ENCODE measurements at places on chromosomes 4 and X.

DNA sequence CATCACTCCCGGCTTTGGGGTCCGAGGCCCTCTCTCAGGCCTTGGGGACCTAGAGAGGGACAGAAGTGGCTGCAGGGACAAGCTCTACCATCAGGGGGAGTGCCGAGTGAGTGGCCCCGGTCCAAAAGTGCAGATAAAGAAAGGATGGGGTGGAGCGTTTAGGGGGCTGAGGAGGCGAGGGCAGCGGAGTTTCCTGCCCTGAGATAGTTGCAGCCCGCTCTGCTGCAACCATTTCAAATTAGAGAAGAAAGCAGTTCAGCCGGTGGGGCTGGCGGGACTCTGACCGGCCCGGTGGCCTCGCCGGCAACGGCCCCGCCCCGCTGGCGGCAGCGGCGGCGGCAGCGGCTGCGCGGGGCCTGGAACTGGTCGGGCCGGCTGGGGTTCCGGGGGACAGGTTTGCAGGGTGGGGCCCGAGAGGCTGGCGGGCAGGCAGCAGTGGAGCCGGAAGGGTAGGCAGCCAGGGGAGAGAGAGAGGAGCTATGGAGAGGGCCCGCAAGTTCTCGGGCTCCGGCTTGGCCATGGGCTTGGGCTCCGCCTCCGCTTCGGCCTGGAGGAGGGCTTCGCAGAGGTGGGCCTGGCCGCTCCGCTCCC is 7.6 kb downstream of the DLG3 start:
- peak; percentile 43 for DNase-seq

DNA sequence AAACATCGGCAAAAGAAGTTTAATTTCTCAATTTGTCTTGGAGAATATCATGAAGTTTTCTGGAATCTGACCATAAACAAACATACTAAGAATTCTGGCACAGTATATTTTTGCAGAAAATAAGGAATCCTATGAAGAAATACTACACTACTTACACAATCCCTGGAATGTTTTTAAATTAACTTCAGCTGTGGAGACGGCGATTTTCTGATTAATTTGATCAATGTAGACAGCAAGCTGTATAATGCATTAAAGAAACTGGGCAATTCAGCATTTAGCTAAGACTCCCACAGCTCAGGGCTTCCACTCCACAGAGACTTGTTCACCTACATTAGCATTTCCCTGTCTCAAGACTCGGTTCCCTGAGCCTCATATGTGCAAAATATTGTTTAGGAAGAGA is 12.2 kb downstream of the EGFL6 start:
- peak; percentile 73 for DNase-seq

GRCh38 chr4:156515295-156515694 is 456.3 kb downstream of the PDGFC start:
- no peak for DNase-seq

- DNase-seq = no peak
These were observed 18.5 kb downstream of the TBC1D14 start for GRCh38 chr4:6928081-6928480.

GRCh38 chrX:139213241-139213709 is 317.3 kb upstream of the F9 start:
- no peak for DNase-seq

DNA sequence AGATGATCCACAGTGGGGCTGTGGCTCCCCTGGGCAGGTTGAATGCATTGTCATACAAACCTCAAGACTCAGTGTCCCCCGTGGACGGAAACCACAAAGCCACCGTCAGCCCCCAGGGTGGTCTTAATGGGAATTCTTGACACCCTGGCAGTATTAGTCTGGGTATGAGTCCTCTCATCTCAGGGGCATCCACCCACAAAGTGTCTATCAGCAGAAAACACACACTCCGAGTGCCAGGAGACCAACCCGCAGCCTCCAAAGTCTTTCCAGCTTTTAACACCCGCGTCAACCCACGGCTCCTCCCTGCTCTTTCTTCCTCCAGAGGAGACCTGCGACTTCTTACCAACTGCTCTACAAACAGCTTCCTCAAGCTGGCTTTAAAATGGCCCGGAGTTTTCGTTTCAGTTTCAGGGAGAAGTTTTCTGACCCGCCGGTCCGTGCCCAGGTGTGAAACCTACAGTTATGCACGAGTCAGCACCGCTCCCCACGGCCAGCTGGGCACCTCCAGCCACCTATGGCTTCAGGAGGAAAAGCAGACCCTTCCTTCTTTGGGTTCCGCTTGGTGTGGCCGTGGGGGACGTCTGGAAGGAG is 14.4 kb upstream of the ASMTL start:
- DNase-seq = no peak

DNA sequence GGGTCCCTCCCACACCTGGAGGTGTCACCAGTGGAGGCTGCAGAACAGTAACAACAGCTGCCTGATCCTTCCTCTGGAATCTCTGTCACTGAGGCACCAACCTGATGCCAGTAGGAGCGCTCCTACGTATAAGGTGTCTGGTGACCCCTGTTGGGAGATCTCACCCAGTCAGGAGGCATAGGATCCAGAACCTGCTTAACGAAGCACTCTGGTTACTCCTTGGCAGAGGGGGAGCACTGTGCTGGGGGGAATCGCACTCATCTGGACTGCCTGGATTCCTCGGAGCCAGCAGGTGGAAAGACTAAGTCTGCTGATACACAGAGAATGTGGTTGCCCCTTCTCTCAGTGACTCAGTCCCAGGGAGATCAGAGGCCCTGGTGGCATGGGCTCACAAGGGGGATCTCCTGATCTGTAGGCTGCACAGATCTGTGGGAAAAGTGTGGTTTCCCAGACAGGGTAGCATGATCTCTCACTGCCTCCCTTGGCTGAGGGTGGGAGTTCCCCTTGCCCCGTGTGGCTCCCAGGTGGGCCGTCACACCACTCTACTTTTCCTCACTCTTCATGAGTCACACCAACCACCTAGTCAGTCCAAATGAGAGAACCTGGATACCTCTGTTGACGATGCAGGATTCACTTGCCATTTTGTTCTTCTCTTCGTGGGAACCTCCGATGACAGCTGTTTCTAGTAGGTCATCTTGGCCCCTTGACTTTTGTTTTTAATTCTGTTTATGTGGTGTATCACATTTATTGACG is 305.9 kb downstream of the IDS start:
- no peak for DNase-seq

DNA sequence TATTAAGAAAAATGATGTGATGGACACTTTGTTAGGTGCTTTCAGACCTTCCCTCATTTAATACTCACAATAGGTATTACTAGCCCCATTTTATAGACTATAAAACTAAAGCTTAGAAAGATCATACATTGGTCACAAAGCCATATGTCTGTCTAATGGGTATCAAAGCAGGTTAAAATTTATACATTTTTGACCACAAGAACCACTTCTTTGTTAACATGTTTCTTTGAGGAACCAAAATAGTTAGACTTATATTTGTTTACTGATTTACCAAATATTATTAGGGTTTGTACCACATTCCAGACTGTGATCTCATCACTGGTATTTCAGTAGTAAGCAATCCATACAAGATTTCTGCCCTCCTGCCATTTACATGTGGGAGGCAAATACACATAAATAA is 363.3 kb downstream of the NAF1 start:
- no peak for DNase-seq

GRCh38 chrX:10044021-10044420 is 76.9 kb downstream of the CLDN34 start:
- no peak for DNase-seq

GRCh38 chr4:145099653-145100052 is 1.5 kb downstream of the ABCE1 start:
- no peak for DNase-seq

GRCh38 chr4:114081783-114082182 is 102.3 kb upstream of the ARSJ start:
- DNase-seq = no peak

DNA sequence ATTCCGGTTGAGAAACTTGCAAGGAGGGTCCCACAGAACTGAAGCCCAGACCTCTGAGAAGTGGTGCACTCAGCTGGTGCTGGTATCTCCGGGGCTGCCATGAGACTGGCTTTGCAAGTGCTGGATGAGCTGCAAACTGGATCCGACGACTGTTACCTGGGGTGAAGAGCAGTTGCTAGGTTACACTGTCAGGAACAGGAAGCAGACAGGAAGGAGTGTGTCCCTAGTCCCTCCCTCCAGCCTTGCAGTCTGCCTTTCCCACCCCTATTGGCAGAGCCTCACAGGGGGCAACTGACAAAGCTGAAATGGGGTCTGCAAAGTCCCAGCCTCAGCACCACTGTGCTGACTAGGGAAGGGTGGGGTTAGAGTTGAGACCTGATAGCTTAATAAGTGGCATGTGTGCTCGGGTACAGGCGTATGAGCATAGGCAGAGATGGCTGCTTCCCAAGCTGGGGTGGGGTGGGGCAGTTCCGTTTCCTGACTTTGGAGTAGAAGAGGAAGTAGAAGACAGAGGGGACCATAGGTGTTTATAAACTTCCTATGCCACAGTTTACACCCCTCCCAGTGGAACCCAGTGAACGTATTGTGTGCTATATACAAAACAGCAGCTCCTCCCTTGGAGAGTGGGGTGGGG is 18.0 kb downstream of the PPEF1 start:
- no peak for DNase-seq

DNA sequence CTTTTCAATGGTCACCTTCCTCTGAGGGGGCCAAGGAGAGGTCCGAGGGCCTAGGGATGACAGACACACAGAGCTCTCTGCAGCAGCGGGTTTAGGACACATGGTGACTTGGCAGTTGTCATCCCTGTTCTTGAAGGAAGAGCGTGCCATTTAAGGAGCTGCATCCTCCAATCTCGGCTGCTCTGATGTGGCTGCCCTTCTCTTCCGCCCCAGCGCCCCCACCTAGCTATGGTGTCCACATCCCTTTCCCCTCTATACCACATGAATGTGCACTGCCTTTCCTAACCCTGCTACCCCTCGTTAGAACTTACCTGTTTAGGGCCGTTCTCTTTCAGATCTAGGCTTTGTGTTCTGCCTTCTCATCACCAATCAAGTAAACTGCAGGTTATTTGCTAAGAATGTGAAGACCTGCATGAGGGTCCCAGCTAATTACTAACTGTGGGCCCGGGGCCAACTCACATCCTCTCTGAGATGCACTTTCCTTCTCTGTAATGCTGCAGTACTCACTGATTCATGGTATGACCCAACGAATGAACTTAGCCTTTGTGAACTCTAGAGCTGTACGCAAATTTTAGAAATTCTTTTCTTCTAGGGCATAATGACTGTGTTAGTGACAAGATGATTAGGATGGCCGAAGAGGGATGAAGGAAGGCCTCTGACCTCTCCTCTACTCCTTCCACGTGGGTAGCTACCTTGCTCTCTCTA is 38.2 kb downstream of the CHST7 start:
- no peak for DNase-seq

Data from fibroblast of skin of abdomen (primary cell).